Hindlimb muscle (tissue), 1 donor: ENCODE measurements at places on chromosomes 13 and 19. TPM values are rescaled to one million over a fixed set of nuclear protein-coding genes. Genes with fewer than 3 reads are reported as not detected.

GRCh38 chr19:16232127-16232526 lies 34.4 kb downstream of the AP1M1 start:
- no peak for DNase-seq

DNA sequence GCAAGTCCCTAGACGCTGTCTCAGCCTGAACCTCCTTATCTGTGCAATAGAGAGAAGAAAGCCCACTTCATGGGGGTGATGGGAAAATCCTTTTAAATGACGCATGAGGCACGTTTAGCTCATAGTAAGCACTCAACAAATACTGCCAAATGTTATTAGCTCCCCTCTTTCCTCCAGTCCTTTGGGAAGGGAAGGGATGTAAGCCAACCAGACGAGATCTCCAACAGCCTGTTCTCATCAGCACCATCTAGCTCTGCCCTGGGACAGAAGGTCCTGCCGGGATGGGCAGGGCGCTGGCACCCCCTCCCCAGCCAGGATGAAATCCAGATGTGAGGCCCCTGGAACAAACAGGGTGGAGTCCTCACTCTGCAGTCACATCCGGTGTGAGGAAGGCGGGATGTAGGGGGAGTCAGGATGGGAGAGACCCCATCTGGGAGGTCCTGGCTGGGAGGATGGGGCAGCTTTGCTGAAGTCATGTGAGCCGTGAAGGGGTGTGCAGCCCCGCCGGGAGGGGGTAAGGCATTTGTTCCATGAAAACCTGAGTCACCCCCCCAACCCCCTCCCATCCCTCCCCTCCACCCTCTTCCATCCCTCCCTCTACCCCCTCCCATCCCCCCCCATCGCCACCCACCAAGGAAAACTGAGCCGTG lies 4.6 kb downstream of the S1PR2 start:
- DNase-seq = peak; percentile 92

GRCh38 chr19:29531458-29532025 lies 5.7 kb downstream of the VSTM2B start:
- DNase-seq = no peak

- DNase-seq = no peak
These were observed 5.8 kb downstream of the FCHO1 start for GRCh38 chr19:17757125-17757524.

DNA sequence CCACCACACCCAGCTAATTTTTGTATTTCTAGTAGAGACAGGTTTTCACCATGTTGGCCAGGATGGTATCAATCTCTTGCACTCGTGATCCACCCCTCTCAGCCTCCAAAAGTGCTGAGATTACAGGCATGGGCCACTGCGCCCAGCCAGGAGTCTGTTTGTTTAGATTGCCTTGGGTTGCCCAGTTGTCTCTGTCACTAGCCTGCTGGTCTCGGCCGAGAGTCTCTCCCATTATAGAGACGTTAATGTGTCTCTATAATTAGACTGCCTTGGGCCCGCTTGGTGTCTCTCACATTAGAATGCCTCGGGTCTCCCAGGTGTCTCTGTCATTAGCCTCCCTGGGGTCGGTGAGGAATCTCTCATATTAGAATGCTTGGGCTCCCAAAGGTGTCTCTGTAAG lies 1533.6 kb downstream of the UQCRFS1 start:
- DNase-seq = no peak

DNA sequence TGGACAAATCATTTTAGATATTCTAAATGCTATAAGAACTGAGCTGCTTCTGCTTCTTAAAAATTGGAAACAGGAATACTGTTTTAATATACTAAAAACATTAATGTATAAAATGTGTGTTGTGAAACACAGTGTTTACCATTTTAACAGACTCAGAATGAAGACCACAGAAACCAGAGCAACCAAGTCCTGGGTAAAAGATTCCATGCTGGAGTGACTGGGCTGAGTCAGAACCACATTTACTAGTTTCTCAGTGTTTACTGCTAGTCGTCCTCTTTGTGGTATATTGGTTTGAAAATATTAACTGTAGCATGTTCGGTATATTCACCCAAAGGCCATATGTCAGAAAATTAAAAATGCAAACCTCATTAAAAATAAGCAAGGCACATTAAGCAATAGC lies 31.9 kb downstream of the ANKRD10 start:
- DNase-seq = no peak

Gene KDELR1
- polyA plus RNA-seq = 125 TPM

Gene ERFL
- polyA plus RNA-seq = 0.22 TPM

Gene GRK1
- 0.34 TPM for polyA plus RNA-seq
